ENCODE measurements at places on chromosomes 6 and 20.

- H3K4me3 ChIP-seq = no peak overlapping the region
- no peak overlapping the region for H3K27ac ChIP-seq
- no peaks in the 10 kb centered on the region for H3K36me3 ChIP-seq
- no peaks in the 10 kb centered on the region for H3K4me1 ChIP-seq
- DNase-seq = no peak
- H3K27me3 ChIP-seq = no peaks in the 10 kb centered on the region
Measured at GRCh38 chr6:135506270-135506997, 8.9 kb upstream of the AHI1 start.

- no peaks in the 10 kb centered on the region for H3K4me1 ChIP-seq
- no peak overlapping the region for H3K4me3 ChIP-seq
- DNase-seq = no peak
- peaks cover 4% of the 10 kb centered on the region for H3K27me3 ChIP-seq
Measured at GRCh38 chr20:44142413-44142812, 44.6 kb downstream of the JPH2 start.

GRCh38 chr6:116157391-116157790 is 31.5 kb upstream of the COL10A1 start:
- peaks cover 4% of the 10 kb centered on the region for H3K36me3 ChIP-seq
- no peak overlapping the region for H3K4me3 ChIP-seq
- no peaks in the 10 kb centered on the region for H3K27me3 ChIP-seq
- DNase-seq = no peak
- no peak overlapping the region for H3K27ac ChIP-seq

DNA sequence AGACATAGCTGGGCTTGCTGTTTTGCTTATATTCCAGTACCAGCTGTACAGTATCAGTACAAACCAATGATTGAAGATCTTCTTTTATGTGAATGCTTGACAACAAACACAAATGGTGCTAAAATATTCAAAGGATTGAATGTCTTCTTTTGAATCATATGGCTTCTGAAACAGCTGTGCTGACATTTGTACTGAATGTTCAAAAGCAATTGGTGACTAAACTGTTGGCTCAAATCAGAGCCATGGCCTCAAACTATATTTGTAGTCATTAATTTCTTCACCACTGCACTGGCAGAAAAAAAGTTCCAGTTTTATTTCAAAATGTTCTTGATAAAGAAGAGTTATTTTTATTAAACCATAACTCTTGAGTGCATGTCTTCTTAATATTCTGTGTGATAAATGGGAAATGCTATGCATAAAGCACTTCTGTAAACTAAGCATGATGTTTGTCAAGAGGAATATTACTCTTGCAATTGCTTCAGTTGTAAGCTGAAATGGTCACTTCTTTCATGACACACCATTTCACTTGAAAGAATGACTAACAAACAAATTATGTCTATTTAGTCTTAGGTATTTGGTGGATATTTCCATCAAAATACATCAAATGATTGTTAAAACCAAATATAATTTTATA is 45.9 kb upstream of the CENPW start:
- H3K27ac ChIP-seq = no peak overlapping the region
- no peaks in the 10 kb centered on the region for H3K36me3 ChIP-seq
- no peak overlapping the region for H3K4me3 ChIP-seq
- H3K4me1 ChIP-seq = no peaks in the 10 kb centered on the region
- DNase-seq = no peak

- no peaks in the 10 kb centered on the region for H3K36me3 ChIP-seq
- DNase-seq = no peak
- no peak overlapping the region for H3K4me3 ChIP-seq
- H3K27ac ChIP-seq = no peak overlapping the region
Measured at GRCh38 chr6:2110504-2110903, 134.9 kb downstream of the GMDS start.

DNA sequence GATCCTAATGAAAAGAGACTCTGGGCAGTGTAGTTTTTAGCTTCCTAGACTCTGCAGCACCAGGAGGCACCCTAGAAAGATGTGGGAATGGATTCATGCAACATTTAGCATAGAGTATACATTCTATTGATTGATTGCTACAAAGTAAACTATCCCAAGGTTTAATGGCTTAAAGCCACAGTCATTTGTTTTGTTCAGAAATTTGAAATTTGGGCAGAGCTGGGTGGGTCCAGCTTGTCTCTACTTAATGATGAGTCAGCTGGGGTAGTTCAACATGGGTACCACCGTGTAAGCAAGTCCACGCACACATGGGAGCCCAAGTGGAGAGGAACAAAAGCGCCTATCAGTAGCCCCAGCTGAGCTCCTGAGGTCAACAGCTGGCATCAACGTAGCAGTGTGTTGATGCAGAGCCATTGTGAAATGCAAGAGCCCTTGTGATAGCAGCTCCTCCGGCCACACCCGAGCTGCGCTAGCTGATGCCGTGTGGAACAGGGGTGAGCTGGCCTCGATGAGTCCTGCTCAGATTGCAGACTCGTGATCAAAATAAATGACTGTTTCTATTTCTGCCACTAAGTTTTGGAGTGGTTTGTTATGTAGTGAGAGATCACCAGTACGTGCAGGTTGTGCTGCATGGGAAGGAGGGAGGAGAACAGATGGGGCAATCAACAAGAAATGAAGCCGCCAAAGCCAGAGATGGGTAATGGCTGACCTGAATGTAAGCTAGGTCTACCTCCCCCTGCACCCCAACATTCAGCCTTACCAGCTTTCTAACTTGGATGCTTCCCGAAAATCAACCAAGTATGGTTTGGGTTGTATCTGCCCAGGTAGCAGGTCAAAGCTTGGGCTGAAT is 45.7 kb upstream of the TRAF3IP2 start:
- H3K4me3 ChIP-seq = no peak overlapping the region
- H3K27ac ChIP-seq = no peak overlapping the region
- DNase-seq = no peak
- H3K36me3 ChIP-seq = no peaks in the 10 kb centered on the region
- H3K4me1 ChIP-seq = no peaks in the 10 kb centered on the region

DNA sequence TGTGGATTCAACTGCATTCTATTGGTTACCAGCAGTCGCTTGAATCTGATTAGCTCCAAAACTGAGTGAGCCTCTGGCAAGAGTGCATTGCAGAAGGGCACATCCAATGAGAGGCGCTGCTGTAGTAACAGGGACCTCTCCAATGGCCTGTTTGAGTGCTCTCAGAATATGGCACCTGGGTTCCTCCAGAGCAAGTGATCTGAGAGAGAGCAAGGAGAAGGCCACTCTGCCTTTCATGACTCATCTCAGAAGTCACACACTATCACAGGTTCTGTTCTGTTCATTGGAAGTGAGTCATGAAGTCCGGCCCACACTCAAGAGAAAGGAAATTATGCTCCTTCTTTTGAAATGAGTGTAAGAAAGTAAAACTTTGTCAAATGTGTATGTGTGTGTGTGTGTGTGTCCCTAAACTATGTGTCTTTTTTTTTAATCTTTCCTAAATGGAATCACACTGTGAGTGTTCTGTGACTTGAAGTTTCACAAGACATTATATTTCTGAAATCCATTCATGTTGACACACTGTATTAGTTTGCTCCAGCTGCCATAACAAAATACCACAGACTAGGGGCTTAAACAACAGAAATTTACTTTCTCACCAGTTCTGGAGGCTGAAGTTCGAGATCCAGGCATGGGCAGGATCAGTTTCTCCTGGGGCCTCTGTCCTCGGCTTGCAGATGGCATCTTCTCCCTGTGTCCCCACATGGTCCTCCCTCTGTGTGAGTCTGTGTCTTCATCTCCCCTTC is 138.3 kb upstream of the CDYL start:
- no peak for DNase-seq
- H3K36me3 ChIP-seq = no peaks in the 10 kb centered on the region
- H3K27ac ChIP-seq = peak overlapping the region; percentile 34
- no peak overlapping the region for H3K4me3 ChIP-seq

DNA sequence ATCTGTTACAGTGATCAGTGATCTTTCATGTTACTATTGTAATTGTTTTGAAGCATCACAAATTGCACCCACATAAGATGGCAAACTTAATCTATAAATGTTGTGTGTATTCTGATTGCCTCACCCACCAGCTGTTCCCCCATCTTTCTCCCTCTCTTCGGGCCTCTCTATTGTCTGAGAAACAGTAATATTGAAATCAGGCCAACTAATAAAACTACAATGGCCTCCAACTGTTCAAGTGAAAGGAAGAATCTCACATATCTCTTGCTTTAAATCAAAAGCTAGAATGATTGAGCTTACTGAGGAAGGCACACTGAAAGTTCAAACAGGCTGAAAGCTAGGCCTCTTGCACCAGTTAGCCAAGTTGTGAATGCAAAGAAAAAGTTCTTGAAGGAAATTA is 141.2 kb downstream of the CDK19 start:
- no peak overlapping the region for H3K4me3 ChIP-seq
- no peaks in the 10 kb centered on the region for H3K4me1 ChIP-seq
- no peak overlapping the region for H3K27ac ChIP-seq

DNA sequence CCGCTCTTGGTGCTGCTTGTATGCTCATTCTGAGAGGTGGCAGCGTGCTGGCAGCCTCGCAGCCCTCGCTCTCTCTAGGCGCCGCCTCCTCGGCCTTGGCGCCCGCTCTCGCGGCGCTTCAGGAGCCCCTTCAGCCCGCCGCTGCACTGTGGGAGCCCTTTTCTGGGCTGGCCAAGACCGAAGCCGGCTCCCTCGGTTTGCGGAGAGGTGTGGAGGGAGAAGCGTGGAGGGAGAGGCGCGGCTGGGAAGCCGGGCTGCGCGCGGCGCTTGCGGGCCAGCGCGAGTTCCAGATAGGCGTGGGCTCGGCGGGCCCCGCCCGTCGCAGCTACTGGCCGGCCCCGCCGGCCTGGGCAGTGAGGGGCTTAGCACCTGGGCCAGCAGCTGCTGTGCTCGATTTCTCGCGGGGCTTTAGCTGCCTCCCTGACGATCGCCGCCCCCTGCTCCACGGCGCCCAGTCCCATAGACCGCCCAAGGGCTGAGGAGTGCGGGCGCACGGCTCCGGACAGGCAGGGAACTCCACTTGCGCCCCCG is 19.5 kb upstream of the FAM8A1 start:
- no peak for DNase-seq
- H3K27ac ChIP-seq = peak overlapping the region; percentile 44
- peaks cover 27% of the 10 kb centered on the region for H3K4me1 ChIP-seq
- H3K36me3 ChIP-seq = no peaks in the 10 kb centered on the region
- no peaks in the 10 kb centered on the region for H3K27me3 ChIP-seq

DNA sequence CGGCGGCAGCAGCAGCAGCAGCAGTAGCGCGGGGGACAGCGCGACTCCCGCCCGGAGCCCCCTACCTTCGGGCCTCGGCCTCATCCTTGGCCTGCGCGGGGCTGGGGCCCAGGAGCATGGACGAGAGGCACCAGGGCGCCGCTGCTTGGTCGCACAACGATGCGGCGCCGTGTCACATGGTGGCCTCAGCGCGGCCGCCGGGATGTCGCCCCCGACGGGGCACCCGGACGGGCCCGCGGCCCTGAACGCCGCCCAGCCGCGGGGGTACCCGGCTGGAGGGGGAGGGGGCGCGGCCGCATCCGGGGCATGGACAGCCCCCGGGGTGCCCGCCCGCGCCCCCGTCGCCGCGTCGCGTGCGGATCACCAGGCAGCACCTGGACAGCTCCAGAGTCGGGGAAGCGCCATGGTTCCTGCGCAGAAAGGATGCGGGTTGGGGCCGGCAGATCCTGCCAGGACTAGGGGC is 57.1 kb downstream of the CDH22 start:
- no peak overlapping the region for H3K4me3 ChIP-seq
- DNase-seq = no peak
- H3K27ac ChIP-seq = no peak overlapping the region
- no peaks in the 10 kb centered on the region for H3K36me3 ChIP-seq
- H3K4me1 ChIP-seq = peaks cover 6% of the 10 kb centered on the region

- peaks cover 10% of the 10 kb centered on the region for H3K36me3 ChIP-seq
- no peak for DNase-seq
- H3K27ac ChIP-seq = peak overlapping the region; percentile 92
- H3K4me1 ChIP-seq = peaks cover 37% of the 10 kb centered on the region
- H3K4me3 ChIP-seq = peak overlapping the region; percentile 87
Measured at GRCh38 chr6:159762681-159763293, 942 bp downstream of the ACAT2 start.

DNA sequence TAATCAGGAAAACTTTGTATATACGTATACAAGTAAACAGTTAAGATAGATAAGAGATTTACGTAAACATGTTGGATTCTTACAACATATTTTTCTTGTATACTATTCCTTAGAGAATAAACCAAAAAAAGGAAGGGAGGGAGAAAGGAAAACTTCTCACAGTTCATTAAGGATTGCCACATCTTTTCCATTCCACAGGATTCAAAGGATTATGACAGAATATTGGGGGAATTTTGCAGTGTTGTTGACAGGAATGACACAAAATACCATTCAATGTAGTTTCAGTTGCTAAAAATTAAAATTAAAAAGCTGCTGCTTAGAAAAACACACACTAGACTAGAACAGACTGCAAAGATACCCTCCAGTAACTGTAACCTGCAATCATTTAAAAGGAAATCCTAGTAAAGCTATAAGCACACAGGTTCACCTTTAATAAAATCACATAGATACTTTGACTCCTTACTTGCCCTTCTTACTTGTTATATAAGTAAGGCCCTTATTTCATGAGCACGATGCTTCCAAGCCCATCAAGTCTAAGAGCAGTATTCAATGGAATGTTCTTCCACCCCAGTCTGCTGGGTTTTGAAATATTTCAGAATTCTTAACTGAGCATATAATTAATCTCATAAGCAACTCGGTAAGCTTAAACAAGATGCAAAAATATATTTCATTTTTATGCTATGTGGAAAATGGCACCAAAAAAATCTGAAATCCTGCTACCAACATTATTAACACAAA is 107.8 kb downstream of the SMLR1 start:
- no peaks in the 10 kb centered on the region for H3K36me3 ChIP-seq
- no peaks in the 10 kb centered on the region for H3K27me3 ChIP-seq
- H3K27ac ChIP-seq = no peak overlapping the region
- DNase-seq = no peak

- DNase-seq = no peak
- no peak overlapping the region for H3K27ac ChIP-seq
- H3K36me3 ChIP-seq = no peaks in the 10 kb centered on the region
- H3K27me3 ChIP-seq = peaks cover 12% of the 10 kb centered on the region
- peaks cover 19% of the 10 kb centered on the region for H3K4me1 ChIP-seq
Measured at GRCh38 chr20:2799688-2800520, 523 bp downstream of the CPXM1 start.

DNA sequence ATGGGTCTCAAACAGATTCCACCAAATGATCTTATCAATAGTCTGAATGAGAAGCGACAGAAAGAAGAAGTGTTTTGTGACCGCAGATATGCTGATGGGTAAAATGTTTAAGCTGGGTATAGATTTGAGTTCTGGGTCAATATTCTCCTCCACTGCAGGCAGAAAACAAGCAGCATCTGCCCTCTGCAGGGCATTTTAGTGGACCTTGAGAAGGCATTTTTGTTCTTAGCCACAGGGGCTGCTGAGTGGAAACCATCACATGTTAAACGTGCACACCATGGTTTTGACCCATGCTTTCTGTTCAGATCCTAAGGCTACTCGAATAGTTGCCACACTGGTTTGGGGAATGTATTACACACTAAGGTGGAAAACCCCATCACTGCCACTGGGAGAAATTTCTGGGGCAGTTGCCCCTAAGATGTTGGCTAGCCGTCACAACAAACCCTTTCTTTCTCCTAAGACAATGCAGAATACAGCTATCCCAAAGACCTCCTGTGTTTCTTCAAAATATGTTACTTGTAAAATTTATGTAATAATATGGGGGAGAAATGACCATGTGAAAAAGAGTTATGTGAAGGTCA is 5.5 kb downstream of the POU3F2 start:
- no peak for DNase-seq
- no peak overlapping the region for H3K27ac ChIP-seq
